ENCODE measurements at places on chromosomes 1 and 21. TPM values are rescaled to one million over a fixed set of nuclear protein-coding genes. Genes with fewer than 3 reads are reported as not detected.

Gene FABP3
- total RNA-seq = not detected

Gene VSIG8
- not detected for total RNA-seq

Gene CCDC27
- not detected for total RNA-seq

Gene PCAT6
- total RNA-seq = not detected

All from T-helper 1 cell treated with Interleukin-12 subunit alpha and Interleukin-12 subunit beta and Interleukin-4 antibody, amounts not matched to agents 30 ng/mL and 1 ng/mL, for 36 hours (primary cell).